Mesothelial cell of epicardium (in vitro differentiated cells): ENCODE measurements at places on chromosomes 6 and 20.
A peak's percentile ranks its signal among the peaks of the same experiment; 100 is the strongest.

DNA sequence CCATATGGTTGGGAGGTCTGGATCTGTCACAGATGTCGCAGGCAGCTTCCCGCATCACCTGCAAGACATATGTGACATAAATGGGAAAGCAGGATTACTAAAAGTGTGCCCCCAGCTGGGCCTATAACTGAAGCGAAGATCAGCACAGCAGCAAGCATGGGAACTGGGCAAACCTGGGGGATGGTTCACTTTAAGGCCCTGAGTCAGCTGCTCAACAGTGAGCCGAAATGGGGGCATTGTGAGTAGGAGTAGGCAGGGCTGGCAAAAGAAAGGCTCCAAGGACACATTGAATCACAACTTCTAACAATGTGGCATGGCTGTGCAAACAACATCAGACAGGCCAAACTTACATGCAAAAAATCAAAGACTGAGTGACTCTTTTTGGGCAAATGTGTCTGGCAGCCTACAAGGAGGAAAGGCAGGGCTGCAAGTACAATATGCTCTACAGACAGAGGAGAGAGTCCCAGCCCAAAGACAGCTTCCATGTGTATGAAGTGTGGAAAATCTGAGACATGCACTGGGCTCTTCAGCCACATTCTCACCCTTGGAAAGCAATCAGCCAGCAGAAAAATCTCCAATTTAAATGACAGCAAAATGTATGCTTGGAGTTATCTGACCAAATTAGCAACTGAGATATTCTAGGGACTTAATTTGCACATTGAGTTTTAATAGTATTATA is 531.0 kb upstream of the MMS22L start:
- no peaks in the 10 kb centered on the region for H3K36me3 ChIP-seq
- no peak overlapping the region for H3K27ac ChIP-seq
- H3K4me3 ChIP-seq = no peak overlapping the region
- no peak for DNase-seq

GRCh38 chr6:13908955-13909381 is 15.8 kb upstream of the RNF182 start:
- peak; percentile 27 for DNase-seq
- H3K27me3 ChIP-seq = peaks cover 19% of the 10 kb centered on the region
- H3K4me1 ChIP-seq = peaks cover 6% of the 10 kb centered on the region

DNA sequence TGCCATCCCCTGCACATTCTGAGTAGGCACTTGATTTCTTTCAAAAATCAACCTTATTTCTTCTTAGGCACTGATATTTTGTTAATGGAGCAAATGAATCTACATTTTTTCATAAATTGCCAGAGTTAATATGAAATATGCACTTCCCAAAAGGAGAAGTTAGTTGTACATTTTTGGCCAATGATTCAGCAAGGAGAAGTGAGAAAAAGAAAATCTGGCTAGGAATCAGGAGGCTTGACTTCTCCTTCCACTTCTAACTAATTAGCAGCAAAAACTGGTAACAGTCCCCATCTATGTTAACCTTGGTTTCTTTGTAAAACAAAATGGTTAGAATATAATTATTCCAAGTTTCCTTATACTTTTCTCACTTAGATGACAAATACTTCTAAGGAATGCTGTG is 7.0 kb upstream of the DSE start:
- no peaks in the 10 kb centered on the region for H3K27me3 ChIP-seq
- H3K4me1 ChIP-seq = peaks cover 12% of the 10 kb centered on the region

GRCh38 chr6:148572676-148573335 is 174.0 kb upstream of the UST start:
- no peaks in the 10 kb centered on the region for H3K4me1 ChIP-seq
- no peak overlapping the region for H3K4me3 ChIP-seq
- peaks cover 11% of the 10 kb centered on the region for H3K27me3 ChIP-seq
- no peaks in the 10 kb centered on the region for H3K36me3 ChIP-seq
- DNase-seq = no peak

- H3K4me1 ChIP-seq = peaks cover 53% of the 10 kb centered on the region
- H3K27ac ChIP-seq = peak overlapping the region; percentile 35
- no peak overlapping the region for H3K4me3 ChIP-seq
- peaks cover 9% of the 10 kb centered on the region for H3K36me3 ChIP-seq
These were observed 73.3 kb downstream of the SLC22A23 start for GRCh38 chr6:3383525-3383924.

DNA sequence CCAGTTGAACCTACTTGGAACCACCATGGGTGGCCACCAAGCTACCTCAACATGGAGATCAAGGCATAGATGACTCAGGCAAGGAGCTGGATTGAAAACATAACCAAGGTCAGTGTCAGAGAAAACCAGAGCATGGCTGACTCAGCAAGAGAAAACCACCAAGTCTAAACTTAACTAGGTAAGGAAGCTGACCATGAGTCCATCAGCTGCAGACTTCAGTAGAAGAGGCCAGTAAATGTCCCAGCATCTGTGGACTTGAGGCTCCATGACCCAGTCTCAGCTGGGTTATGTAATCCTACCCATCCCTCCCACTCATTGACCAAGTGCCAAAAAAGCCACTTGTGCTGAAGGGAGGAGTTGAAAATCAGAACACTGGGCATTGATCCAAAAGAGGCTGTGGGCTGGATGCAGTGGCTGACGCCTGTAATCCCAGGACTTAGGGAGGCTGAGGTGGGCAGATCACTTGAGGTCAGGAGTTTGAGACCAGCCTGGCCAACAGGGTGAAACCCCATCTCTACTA is 93.7 kb upstream of the CBLN4 start:
- H3K27me3 ChIP-seq = no peaks in the 10 kb centered on the region
- no peak for DNase-seq
- no peaks in the 10 kb centered on the region for H3K4me1 ChIP-seq
- H3K27ac ChIP-seq = no peak overlapping the region
- no peaks in the 10 kb centered on the region for H3K36me3 ChIP-seq

GRCh38 chr6:130161683-130162404 is 60.9 kb downstream of the SAMD3 start:
- H3K4me3 ChIP-seq = no peak overlapping the region
- DNase-seq = no peak
- H3K4me1 ChIP-seq = no peaks in the 10 kb centered on the region
- H3K27ac ChIP-seq = no peak overlapping the region
